ENCODE measurements at places on chromosomes 16 and 17.

- DNase-seq, result no peak
Observed at GRCh38 chr16:56202036-56202435, 10.7 kb downstream of the GNAO1 start.

GRCh38 chr16:12339686-12340085 is 363.2 kb downstream of the SNX29 start:
- no peak for DNase-seq

DNA sequence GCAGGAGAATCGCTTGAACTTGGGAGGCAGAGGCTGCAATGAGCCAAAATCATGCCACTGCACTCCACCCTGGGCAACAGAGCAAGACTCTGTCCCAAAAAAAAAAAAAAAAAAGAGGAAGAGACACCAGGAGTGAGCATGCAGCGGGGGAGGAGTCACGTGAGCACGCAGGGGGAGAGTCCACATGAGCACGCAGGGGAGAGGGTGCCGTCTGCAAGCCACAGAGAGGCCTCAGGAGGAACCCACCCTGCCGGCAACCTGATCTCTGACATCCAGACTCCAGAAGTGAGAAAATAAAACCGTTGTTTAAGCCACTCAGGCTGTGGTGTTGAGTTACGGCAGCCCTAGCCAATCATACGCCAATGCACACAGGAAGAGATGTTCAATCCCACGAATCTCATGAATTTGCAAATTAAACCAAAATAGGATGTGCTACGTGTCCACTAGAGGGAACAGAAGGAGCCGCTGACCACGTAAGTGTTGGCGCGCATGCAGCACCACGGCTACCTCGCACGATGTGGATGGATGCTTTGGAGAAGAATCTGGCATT is 42.2 kb downstream of the CCDC57 start:
- DNase-seq, result no peak

GRCh38 chr16:50574745-50575136 is 26.5 kb downstream of the NKD1 start:
- no peak for DNase-seq

GRCh38 chr17:77130525-77130924 is 10.2 kb upstream of the SEC14L1 start:
- DNase-seq, result no peak

- no peak for DNase-seq
Observed at GRCh38 chr17:82152114-82152513, 54.1 kb upstream of the FASN start.

GRCh38 chr16:47504599-47504998 is 43.5 kb downstream of the PHKB start:
- no peak for DNase-seq

GRCh38 chr17:35001549-35001948 is 21.2 kb downstream of the LIG3 start:
- DNase-seq, result no peak

DNA sequence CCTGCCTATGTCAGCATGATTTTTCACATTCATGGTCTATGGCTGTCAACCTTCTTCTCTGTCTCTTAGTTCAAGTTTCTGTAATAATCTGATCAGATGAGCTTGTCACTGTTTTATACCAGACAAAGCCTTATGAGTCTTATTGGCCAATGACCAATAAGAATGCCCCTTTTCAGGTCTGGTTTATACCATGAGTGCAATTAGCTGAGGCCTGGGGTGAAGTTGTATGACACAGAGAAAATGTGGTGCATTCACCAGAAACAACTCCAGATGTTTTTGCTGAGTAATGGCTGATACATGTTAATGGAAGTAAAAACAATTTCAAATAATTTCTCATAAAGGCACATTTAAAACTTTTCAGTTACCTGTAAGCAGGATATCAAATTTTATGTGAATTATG is 218.6 kb upstream of the CDH8 start:
- DNase-seq, result no peak

- DNase-seq, result peak; percentile 78
Observed at GRCh38 chr16:85420501-85421337, 192.4 kb upstream of the GSE1 start.

GRCh38 chr16:77430787-77431585 is 3.8 kb downstream of the ADAMTS18 start:
- DNase-seq, result no peak

DNA sequence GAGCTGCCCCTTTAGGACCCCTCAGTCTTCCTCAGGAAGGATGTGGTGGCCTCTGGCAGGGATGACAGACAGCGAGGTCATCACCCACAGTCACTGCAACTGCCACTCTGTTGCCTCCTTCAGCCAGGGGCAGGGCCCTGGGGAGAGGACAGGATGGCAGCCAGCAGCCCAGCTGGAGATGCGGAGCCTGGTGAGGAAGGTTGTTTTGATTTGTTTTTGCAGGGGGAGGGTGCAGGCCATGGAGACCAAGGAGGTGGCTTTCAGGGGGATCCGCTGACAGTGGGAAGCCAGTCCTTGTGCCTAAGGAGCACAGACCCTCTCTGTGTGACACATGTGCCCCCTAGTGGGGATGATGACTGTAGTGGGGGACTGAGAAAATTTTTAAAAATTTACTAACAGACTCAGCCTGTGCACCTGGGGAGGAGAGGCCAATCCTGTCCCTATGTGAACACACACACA is 7.4 kb downstream of the PRCD start:
- DNase-seq, result peak; percentile 73

DNA sequence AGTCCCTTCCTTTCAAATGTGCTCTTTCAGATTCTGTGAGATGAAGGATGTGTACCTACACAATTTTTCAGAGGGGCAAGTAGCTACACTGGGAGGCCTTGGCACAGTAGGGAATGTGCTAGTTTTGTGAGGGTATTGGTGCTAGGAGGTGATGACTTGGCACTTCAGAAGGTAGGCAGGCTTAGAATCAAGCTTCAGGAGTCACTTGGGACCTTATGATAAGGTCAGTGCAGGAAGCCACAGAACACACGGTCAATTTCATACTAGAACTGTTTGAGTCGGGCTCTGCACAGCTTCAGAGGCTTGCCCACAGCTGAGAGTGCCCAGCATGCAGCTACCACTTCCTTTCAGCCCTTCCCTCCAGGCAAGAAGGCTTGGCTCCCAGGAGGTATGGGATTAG is 6.1 kb downstream of the CMTM1 start:
- DNase-seq, result no peak

- no peak for DNase-seq
Observed at GRCh38 chr17:29074488-29074887, 31.5 kb downstream of the PIPOX start.

DNA sequence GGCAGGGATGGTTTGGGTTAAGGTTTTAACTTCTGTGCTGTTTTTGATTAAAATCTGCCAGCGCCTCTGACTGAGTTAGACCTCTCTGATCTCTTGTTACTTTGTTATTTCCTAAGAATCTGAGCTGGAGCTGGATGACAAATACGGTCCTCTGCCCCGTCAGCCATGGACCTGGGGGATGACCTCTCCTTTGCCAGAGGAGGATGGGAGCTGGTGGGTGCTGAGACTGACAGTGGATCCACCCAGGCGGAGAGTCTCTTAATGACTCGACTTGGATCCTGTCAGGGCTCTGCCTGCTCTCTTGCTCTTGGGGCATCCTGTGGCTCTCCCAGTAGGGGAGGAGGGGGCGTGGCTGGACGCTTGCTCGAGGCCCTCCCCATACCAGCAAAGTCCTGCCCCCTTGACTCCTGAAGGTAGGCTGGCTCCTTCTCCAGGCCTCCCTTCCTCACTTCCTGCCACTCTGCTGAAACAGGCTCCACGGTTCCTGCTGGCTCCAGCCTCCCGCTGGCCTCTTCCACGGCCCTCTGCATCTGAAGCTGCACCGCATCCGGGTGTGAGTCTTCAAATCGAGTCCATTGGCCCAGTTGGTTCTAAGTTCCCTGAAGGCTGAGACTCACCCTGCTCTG is 24.8 kb upstream of the MAP3K14 start:
- no peak for DNase-seq

DNA sequence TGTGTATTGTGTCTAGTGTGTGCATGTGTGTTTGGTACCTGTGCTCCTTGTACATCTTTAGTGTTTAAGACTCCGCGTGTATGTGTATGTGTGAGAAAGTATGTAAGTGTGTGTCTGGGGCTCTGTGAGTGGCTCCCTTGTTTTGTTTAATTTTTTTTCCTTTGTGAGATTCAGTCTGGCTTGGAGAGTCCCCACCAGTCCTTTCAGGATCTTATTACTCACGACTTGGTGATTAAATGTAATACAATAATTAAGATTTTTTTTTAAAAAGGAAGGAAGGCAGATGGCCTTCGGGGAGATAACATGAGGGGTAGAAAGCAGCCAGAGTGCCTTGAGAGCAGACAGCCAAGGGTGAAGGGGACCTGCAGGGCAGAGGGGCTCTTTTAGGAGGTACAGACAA is 33.9 kb downstream of the FZD2 start:
- no peak for DNase-seq

DNA sequence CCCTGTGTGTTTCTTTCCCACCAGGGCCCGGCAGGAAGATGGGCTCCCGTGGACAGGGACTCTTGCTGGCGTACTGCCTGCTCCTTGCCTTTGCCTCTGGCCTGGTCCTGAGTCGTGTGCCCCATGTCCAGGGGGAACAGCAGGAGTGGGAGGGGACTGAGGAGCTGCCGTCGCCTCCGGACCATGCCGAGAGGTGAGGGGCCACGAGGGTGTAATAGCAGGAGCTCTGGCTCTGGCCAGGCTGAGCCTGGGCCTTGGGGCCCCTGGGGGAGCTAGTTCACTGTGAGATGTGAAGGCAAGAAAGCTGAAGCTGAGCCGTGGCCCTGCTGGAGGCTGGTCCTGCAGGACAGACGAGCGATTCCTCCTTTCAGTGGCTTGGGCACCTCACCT is 20.0 kb downstream of the C1QTNF1 start:
- DNase-seq, result no peak

- DNase-seq, result no peak
Observed at GRCh38 chr17:56514264-56514663, 79.2 kb upstream of the NOG start.

DNA sequence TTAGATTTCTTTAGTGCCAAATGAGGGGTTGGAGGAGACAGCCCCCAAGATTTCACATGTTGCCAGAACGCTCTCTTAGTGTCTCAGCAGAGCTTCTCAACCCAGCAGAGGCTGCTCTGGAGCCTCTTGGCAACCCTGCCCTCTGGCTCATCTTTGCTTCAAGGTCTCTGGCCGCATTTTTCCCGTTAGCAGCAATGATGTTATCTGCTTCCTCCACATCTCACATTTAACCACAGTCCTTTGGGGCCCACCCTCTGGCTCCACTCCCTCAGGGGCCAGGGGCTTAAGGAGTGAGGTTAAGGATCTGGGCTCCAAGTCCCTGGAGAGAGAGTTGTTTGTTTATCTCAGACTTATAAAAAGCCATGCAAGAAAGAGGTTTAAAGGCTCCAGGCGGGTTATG is 3.3 kb upstream of the XYLT1 start:
- DNase-seq, result no peak

DNA sequence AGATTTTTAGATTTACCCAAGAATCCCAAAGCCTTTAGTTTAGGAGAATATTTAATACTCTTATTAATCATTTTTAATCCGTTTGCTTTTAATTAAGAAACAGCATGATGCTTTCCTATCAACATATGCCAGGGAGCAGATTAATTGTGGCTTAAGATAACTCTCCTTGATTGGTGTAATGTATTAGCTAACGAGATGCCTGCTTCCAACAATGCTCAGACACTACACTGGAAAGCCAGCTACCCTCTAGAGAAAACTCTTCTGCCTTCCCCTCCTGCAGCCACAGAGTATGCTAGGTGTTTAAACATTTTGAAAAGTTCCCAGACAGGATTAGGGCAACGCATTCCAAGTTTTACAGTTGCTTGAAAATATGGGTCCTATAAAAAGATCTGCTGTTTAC is 142.2 kb downstream of the AATF start:
- DNase-seq, result no peak

DNA sequence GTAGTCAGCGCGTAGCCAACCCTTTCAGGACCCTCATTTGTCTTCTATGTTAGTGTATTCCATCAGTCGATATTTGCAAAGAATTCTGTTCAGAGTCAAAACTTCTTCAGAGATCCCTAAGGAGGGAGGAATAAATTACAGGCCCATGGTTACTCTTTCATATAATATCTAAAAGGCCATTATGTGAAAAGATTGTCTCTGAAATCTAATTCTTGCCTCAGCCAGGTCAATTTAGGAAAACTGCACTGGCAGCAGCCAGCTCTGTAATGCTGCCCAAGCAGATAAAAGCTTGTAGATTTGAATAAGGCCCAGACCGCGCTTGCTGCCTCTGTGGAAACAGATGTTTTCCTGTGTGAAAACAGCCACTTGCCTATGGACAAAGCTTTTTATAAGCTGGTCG is 379.8 kb downstream of the CNTNAP4 start:
- DNase-seq, result no peak

- no peak for DNase-seq
Observed at GRCh38 chr16:68319185-68319908, 8.5 kb downstream of the PRMT7 start.

DNA sequence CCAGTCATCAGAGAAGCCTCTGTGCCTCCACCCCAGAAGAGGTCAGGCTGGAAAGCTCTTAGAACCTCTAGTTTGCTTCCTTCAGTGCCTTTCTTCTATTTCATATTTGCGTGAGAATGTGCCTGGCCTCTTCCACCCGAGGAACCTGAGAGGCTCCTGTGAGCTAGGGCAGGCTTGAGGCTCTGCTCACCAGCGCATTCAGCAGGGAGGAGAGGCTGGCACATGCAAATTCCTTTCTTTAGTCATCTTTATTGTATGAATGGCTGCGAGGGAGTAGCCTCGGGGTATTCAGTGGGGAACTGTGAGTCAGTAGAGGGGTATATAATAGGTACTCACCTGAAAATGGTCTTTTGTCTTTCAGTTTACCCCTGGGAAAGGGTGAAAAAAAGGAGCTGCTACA is 268.3 kb downstream of the ABCC12 start:
- no peak for DNase-seq

GRCh38 chr17:12613566-12613965 is 52.1 kb upstream of the MYOCD start:
- no peak for DNase-seq

- no peak for DNase-seq
Observed at GRCh38 chr16:70534971-70535370, 11.4 kb downstream of the SF3B3 start.

DNA sequence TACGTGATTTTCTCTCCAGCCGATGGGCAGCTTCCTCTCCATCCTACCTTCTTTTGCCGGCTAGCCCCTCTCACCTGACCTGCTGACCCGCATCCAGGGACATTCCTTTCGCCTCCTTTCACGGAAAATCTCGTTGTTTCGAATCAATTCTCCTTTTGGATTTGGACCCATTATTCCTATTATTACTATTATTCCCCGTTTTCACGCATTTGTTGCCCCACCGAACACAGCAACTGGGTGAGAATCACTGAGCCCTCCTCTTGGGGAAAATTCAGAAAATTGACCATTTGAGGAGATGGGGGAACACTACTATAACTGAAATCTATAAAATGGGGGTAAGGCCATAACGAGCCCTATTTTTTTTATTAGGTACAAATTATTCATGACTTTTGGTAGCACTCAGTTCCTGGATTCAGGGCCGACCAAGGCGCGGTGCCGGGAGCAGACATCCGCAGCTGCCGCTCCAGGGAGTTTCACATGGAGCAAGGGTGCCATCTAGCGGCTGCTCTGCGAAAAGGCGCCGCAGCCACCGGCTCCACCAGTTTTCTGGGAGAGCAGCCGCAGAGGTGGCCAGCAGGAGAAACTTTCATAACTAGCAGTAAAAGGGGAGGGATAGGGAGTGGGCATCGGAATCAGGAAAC is 3.3 kb upstream of the HOXB8 start:
- peak; percentile 87 for DNase-seq

Measured in CD4-positive, alpha-beta T cell treated with Interferon alpha-2 for 1 hour (primary cell).